Suppressor macrophage treated with lipopolysaccharide for 1 hour (primary cell): ENCODE measurements at places on chromosomes 3 and 15.
A peak's percentile ranks its signal among the peaks of the same experiment; 100 is the strongest.

DNA sequence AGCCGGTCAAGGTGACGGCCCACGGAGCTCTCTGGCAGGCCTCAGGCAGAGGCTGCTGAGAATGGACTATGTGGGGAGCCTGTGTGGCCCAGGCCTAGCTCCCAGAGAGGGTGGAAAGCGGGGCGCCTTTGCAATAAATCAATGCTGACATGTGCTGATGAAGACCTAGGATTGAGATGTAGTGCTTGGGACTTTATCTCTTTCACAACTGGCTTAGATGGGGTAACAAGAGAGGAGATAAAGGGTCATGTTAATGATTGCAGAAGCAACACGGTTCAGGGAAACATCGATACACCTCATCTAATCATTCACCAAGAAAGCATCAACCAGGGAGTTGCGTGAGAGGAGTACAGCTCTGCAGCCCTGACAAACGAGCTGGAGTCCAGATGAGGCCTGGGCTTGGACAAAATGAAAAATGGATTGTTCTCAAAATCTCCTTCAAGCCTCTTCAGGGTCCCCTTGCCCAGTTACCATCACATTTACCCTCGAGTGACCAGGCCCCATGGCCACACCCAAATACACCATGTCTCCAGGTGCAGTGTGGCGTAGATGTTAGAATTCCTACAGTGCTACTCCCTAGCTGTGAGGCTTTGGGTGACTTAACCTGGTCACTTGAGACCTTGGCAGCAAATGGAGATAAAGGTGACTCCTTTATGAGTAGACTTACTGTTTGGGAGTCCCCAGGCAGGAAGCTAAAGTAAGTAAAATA is 146.4 kb upstream of the LIPC start:
- no peak for DNase-seq

- DNase-seq, result peak; percentile 50
Observed at GRCh38 chr3:183975981-183976662, 41.6 kb downstream of the ABCC5 start.

DNA sequence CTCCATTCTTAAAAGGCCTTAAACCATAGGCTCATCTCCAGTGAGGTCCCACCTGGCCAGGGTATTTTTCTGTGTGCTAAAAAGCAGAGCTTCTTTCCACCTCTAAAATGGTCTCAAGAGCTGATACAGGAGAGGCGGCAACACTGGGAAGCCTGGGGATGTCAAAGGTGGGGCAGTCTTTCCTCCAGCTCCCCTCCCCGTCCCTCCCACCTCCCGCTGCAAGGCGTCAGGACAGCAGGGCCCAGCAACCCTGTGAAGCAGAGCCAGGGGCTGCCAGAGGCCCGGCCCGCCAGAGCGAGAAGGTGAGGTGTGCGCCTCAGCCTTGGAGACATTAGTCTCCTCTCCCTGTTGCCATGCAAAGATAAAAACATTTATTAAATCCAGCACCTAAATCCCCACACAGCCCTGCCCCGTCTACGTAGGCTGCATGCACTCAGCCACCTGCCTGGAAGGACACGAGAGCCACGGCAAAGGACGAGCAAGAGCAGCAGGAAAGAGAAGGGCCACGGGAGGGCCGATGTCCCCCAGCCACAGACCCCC is 75.6 kb downstream of the FAM174B start:
- no peak for DNase-seq

DNA sequence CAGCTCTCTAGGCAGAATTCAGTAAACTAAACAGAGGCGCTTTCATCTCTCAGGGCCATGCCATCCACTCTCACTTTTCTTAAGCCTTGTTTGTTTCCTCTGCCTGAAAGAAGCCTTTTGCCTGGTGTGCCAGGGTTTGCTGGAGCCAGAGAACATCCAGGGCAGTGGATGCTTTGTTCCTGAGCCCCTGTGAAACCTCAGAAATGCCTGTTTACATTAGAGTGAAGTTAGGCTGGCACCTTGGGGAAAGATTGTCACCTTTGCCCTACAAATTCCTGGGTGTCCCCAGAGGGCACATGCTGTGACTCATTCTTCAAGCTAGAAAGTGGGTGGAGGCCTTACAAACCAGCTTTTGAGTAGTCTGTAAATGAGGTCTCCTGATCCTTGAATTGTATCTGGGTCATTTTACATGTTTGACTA is 10.7 kb upstream of the TRAK1 start:
- DNase-seq, result peak; percentile 77

DNA sequence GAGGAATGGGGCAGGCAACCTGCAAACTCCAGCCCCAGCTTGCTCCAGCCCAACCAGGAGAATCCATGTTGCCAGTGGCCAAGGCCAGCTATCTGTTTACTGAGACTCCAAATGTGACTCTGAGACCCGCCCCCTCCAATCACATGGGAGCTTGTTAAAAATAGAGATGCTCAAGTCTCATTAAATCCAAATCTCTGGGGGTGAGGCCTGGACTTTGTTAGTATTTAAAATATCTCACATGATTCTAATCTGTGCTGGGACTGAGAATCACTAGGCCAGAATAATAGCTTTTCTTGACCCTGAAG is 224.2 kb upstream of the TBL1XR1 start:
- DNase-seq, result no peak

DNA sequence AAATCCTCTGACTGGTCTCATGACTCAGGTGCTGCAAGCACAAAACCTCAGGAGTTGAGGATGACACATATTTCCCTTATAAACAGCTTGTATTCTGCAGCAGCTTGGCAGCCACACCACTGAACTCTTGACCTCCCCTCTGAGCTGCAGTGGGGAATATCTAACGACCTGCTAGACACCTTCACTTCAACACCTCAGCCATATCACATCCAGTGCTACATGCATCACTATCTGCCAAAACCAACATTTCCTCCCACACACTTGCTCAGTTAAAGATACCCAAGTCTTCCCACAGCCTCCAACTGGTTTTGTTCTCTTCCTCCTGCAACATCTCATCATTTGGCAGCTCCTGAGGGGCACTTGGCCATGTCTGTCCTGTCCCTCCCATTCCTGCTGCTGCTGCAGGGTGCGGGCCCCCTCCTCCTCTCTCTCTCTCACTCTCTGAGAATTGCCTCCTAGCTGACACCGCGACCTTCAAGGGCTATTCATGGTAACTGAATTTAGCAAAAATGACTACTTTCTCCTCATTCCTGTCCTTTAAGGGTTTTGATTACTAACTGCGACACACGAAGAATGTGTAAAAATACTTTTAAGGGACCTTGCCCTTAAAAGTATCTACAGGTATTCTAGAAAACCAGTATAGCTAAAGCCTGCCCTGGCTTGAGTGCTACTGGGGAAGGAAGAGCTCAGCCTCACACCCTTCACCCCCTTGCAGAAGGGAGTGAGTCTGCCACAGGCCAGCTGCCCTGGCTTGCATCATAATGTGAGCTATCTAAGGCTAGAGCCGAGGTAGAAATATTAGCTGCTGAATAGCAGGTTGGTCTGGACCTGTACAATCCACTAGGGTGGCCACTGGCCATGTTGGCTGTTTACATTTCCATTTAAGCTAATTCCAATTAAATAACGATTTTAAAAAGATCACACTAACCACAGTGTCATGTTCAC is 5.0 kb upstream of the CCR9 start:
- no peak for DNase-seq
